T follicular helper cell (primary cell): ENCODE measurements at places on chromosomes 4 and X.

DNA sequence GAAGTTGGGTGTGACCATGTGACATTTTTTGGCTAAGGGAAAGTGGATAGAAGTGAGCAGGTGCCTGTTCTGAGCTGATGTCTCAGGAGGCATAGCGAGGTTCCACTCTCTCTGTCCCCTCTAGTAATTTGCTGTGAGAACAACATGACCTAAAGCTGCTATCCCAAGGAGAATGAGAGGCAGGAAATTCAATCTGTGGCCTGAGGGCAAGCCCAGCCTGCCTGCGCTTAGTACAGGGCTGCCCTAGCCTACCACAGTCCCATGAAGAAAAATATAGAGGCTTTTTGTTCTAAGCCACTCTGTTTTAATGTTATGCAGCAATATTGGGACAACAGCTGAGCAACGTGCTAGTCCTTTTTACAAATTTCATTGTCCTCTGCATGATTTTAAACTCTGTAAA is 193.1 kb downstream of the LDB2 start:
- DNase-seq = no peak

DNA sequence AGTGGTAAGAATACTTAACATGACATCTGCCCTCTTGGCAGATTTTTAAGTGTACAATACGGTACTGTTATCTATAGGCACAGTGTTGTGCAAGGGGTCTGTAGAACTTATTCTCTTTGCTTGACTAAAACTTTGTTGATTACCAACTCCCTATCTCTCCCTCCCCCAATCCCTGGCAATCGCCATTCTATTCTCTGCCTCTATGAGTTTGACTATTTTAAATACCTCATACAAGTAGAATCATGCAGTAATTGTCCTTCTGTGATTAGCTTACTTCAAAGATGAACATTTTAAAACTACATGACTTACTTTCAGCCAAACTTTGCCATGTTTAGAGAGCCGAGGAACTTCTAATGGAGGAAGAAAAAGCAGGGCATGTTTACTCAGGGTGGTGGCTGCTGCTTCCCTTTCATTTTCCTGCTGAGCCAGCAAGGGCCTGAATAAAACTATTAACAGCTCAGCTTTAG is 62.4 kb downstream of the APOO start:
- no peak for DNase-seq

DNA sequence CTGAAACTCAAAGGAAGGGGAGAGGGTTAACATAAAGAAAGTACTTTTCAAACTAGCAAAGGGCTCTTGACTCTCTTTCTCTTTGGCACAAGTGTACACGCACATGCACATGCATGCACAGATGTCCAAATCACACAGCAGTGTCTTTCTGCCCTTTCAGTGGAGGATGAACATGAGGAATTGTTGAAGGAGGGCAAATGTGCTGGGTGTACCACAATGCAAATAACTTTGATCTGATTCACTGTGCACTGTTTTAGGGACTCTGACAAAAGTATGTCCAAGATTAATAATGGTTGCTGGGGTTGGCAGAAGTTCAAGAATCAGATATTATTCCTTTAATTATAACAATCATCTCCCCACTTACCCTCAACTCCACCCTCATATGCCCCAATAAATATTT is 93.8 kb downstream of the GPC4 start:
- DNase-seq = no peak

DNA sequence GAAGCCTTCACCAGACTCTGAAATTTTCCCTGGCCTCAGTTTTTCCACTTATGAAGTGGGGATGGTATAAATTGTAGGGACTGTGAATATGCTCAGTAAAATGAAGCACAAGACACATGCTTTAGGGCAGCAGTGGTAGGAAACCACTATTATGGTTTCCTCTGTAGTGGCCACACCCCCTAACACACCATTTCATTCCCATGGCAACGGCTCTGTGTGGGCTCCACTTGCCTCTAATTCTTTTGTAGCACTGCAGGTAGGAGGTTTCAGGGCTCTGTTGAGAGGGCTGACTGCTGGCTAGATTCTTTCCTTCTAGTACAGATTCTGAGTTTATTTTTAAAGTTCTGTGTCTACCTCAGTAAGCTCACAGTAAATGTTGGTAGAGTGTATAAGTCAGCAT is 3.5 kb upstream of the VMA21 start:
- peak; percentile 51 for DNase-seq

DNA sequence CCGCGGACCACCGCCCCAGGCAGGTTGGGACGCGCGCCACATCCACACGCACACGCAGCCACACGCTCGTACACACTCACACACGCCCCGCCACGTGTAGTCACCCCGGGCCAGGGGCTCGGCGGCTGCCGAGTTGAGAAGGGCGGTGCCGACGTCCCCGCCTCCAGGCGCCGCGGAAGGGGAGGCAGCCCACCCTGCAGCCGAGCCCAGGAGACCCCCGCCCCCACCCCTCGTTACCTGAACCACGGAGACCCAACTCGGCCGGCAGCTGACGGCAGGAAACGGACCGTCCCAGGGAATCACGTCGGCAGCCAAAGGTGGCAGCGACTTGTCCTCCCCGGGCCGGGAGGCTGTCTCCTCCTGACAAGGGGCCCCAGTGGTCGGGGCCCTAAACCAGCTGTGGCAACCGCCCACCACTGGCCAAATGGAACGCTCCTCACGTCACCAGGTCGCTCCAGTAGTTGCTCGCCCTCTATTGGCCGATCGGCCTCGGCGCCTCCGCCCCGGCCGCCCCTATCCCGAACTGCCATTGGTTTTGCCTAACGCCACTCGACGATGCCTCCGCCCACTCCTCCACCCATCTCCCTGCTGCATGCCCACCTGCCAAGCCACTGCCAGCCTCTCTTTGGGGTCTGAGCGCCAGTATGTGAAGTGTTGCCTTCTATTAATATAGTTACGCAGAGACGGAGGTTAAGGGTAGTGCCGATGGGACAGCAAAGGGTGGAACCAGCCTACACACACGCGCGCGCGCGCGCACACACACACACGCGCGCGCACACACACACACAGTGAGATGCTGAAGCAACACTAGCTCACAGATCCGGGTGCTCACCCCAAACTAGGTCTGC is at the start of gene ZDHHC9:
Gene ZDHHC9 (minus strand): TSS at position 428 of the 848 bp plus-strand sequence. CDS start 1,941 bp downstream, outside the sequence.
- peak; percentile 79 for DNase-seq

DNA sequence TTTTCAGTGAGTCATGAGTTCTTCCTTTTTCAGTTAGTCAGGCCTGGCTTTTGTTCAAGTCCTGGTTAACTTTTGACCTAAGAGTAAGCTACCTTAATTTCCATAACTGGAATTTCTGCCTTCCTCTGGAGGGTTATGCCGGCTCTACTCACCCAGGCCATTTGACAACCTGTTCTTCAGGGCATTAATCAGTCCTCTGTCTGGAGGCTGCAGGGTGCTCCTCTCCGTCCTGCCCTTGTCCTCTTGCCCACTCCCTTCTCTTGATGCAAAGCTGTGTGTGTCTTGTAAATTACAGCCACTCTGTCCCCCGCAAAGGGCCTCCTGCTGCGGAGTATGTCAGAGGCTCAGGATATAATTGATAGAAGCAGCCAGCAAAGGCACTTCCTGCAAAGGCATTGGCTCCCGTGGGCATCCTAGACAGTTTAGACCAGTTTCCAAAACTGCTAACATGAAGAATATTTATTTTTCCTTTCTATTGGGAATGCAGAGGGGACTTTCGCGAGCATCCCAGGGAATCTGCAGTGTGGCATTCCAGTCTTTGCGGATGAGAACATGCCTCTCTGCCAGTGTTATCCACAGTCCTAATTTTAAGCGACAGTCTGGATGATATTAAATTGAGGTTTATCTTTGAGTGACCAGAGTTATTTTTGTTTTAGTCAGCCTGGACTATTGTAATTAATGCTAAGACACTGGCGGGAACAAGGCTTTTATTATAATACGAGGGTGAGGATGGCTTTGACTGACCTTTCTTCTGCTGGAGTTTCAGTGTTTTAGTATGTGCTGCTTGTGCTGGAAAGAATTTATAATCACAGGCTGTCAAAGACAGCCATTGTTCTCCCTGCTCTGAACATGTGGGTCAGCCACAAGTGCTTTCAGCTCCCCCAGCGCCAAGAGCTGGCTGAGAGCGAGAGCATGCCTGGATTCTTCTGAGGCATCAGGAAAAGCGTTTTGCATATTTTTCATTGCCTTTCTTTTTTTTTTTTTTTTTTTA is 74.2 kb downstream of the LIMCH1 start:
- no peak for DNase-seq

- no peak for DNase-seq
These were observed 18.6 kb downstream of the PSAPL1 start for GRCh38 chr4:7415927-7416686.

DNA sequence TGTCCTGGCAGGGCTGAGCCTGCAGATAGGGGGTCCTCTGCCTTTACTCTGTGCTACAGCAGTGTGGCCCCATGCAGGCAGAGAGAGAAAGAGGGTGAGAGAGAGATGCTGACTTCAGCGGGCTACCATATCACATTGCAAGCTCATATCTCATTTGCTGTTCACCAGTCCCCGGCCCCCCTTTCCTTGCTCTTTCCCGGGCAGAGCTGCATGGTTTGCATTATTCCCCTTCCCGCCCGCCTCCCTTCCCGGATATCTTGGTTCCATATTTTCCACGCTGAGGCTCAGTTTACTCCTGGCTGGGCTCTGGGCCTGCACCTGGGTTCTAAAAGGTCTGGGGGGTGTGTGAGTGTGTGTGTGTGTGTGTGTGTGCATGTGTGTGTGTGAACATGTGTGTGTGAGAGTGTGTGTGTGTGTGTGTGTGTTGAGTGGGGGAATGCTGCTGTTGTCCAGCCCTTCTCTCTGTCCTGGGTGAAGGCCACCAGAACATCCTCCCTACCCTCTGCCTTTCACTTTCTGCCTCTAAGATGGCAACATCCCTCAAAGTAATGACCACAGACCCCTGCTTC is 63.5 kb downstream of the PJA1 start:
- no peak for DNase-seq

GRCh38 chr4:15779306-15779705 is 1.2 kb downstream of the CD38 start:
- DNase-seq = no peak

DNA sequence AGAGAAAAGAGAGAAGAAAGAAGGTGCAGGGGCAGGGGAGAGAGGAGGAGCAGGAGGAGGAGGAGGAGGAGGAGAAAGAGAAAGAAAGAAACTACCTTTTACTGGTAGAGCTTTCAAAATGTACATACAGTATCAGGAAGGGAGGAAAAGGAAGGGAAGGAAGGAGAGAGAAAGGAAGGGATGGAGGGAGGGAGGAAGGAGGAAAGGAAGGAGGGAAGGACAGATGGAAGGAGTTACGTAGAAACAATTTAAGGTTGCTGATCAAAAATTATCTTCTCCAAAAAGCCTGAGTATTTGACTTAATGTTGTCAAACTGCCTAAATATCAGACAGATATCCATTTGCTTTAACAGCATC is 13.4 kb downstream of the TBC1D9 start:
- DNase-seq = no peak

DNA sequence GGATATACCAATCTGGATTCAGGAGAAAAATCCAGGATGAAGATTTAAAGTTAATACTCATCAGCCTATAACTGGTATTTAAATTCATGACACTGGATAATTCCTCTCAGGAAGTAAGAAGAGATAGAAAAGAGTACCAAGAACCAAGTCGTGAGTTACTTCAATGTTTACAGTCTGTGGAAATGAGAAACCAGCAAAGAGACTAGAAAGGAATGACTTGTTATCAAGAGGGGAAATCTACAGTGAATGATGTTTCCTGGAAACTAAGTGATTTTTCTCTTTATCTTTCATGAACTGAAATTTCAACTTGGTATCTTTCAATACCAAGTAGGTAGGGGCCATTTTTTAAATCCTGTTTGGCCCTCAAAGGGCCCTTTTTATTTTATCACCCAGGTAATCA is 217.9 kb upstream of the AFF2 start:
- no peak for DNase-seq

GRCh38 chr4:77203380-77204197 is 46.6 kb downstream of the CCNG2 start:
- DNase-seq = peak; percentile 24

DNA sequence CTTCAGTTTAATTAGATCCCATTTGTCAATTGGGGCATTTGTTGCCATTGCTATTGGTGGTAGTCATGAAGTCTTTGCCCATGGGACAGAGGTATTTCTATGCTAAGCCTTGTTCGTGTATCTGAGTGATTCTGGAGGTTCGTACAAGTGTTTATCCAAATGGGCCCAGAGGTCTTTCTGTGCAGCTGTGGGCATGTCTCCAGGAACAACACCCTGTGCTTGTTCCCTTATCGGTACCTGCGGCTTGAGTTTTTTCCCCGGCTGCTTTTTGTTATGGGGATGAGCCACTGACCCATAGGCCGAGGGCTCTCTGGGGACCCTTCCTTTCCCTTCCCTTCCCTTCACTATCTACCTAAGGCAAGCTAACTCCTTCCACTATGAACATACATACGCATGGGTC is 81.4 kb upstream of the WDR1 start:
- no peak for DNase-seq

DNA sequence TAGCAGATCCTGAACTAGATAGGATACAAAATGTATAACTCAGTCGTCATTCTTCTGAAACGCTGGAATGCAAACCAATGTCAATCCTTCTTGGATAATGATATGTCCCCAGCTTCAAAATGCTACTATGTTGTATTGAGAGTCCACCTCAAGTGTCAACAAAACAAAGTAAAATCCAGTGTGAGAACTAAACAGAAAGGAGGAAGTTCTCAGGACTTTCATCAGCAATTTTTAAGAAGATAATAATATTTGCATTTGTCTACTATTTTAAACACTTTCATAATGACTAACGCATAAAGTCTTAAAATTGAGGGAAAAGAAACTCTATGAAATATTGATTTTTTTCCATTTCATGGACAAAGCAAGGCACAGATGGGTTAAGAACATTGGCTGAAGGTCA is 36.3 kb downstream of the SOD3 start:
- no peak for DNase-seq

DNA sequence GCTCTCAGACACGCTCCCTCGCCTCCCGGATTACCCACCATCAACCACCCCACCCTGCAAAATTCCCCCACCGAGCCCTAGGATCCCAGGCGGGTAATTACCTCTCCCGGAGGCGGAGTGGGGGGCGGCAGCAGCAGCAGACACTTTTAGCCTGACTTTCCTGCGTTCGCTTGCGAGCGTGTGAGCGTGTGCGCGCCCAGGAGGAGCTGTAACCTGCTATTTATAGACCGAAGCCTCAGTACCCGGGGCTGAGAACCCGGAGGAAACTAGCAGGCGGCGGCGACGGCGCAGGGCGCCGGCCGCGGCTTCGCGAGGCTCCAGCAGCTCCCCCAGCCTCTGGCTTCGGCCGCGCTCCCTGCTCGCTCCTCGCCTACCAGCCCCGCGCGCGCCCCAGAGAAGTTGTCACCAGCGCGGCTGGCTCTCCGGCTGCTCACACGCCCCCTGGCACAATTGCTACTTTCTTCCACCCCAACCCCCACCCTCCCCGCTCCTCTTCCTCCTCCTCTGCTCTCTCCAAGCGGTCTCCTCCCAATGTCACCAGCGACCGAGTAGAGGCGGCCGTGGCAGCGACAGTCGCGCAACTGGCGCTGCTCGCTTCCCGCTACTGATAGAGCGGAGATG is at the start of gene INPP4B:
Gene INPP4B (minus strand): TSS at position 194 of the 621 bp plus-strand sequence.
- peak; percentile 17 for DNase-seq

DNA sequence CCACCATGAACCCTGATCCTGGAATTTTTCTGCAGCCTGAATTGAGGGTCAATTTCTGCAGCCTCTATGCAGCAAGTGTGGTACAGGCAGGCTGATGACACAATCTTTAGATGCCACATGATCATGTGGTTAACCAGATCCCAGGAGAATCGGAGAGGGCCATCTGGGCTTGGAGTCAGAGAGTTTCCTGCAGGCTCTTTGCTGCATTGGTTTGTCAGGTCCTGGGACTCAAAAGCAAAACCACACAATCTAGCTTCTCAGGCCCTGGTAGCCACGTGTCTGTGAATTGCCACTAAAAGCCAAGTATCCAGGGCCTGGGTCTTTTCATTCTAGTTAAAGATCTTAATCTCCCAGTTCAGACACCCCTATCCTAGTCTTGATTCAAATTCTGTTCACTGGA is 464.5 kb downstream of the BCOR start:
- no peak for DNase-seq

GRCh38 chr4:98711526-98711925 is 53.1 kb upstream of the TSPAN5 start:
- no peak for DNase-seq
